Activated CD8-positive, alpha-beta T cell treated with anti-CD3 and anti-CD28 coated beads for 36 hours (primary cell): ENCODE measurements at places on chromosomes 5 and 9. TPM values are rescaled to one million over a fixed set of nuclear protein-coding genes. Genes with fewer than 3 reads are reported as not detected.

Gene MYORG
- 4.1 TPM for total RNA-seq

- DNase-seq, result no peak
Observed at GRCh38 chr5:57012511-57012910, 60.6 kb upstream of the MIER3 start.

DNA sequence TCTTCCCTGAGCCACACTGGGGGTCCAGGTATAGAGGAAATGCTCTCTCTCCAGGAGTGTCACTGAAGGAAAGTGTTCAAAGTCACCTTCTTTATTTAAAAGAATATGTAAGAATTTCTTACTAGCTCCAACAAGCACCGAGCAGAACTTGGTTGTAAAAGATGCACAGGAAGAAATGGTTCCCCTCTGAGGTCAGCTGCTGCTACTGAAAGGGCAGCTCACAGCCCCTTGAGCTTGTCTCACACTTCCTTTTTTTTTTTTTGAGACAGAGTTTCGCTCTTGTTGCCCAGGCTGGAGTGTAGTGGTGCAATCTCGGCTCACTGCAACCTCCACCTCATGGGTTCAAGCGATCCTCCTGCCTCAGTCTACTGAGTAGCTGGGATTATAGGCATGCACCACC, 77.2 kb downstream of the PRRT1B start:
- DNase-seq, result no peak

DNA sequence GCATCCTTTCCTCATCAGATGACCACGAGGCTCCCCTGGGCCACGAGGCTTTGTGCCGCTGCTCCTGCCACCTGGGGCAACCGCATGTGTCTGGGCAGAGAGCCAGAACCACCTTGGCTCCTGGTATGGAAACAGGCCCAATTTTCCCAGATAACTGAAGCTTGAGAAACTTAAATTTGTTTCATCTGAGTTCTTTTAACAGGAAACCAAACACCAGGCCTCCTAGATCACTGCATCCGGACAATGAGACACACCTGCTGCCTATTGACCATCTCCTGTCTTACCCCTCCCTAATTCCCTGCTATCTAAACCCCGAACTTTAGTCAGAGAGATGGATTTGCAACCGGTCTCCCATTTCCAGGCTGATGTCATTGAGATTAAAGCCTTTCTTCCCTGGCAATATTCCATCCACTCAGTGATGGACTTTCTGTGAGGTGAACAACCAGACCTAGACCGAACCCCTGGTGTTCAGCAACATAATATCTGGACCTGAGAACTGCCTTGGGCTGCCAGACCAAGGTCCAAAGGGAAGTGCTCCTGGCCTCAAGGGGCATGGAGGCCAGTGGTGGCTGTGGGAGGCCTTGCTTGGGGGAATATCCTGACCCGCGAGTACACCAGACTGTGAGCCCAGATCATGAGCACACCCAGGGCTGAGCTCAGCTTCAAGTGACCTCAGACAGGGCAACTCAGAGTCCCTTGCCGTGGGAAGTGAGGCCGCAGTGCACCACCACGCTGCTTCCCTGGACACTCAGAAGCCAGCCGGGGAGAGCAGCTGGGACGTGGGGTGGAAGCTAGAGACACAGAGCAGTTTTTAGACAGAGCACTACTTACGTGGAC, 199.7 kb downstream of the HSPA4 start:
- DNase-seq, result no peak

Gene TAL2
- total RNA-seq, result not detected

DNA sequence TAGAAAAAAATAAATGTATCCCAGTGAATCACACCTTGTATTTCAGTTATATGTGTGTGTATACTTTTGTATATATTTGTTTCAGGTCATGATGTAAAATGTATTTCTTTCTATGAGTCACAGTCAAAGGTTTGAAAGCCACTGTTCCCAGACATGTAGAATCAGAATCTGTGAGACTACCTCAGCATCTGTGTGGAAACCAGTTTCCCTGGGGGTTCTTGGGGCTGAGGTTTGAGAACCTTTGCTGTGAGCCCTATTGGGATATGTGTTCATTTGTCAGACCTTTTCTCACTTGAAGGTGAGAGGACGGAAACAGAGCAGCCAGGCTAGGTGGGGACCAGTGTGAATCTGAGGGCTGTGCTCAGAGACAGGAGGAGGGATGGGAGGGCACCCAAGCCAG, 78.7 kb upstream of the SAP30L start:
- DNase-seq, result no peak

Gene NPDC1
- total RNA-seq, result 21.2 TPM

DNA sequence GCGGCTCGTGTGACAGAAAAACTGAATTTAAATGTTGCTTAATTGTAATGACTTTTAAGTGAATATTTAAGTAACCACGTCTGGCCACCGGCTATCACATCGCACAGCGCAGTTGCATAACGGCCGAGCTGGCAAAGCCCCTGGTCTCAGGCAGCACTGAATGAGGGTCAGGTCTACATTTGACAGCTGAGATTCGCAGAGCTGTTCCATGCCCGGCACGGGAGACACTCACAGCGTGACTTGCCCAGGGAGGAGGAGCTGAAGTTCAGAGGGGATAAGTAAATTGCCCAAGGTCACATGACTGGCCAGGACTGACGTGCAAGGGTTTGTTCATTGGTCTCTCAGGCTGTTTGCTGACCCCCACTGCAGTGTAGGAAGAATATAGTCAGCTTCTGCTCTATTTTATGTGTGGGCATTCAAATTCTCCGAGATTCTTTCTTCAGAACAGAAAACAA, 17.4 kb upstream of the COL5A1 start:
- DNase-seq, result no peak
